NCI-H1092 treated with DMSO at 0.1 percent for 48 hours (cell line): ENCODE measurements at places on chromosomes 3 and 15.

DNA sequence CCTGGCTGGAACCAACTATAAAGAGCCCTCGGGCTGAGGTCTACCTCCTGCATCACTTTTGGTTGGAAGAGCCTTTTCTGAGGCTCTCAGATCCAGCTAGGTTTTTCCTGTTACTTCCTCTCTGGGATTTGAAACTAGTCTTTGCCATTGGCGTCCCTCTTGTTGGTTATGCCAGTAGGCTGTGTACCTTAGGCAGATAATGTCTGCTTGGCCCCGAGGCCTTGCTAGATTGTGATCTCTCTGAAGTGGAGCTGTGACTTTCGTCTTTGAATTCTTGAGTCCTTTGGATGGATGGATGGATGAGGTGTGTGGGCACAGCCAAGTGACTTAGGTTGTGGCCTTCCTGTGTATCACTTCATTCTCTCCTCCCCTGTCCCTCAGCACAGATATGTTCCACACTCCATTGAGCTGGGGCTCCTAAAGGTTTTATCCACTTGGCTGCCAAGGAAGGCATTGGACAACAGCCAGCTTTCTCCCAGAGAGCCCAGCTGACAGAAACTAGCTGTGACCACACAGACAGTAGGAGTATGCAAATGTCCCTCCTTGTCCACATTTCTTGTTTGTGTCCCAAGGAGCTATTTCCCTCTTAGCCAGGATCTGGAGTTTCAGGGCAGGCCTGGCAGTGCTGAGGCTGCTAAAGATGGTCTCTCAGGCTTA lies 7.9 kb upstream of the DNAJC17 start:
- peak; percentile 15 for DNase-seq

DNA sequence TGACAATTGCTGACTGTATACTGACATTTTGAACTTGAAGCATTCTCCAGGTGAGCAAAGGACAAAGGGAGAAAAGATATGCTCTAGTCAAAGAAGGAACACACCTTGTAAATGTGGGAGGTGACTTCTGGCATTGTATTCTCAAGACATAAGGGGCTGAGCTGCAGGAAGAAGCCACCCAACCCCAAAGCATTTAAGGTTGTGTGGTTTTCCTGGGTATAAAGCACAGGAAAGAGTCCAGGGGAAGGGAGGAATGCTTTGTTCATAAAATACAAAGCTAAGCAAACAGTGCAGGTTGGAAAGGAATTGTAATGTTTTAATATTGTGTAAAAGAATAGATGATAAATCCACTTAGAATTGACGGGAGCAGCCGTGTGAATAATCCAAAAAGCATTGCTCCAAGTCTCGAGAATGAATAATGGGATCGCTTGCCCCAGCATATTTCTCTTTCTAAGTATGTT lies 102.4 kb upstream of the LRIG1 start:
- DNase-seq, result no peak

- DNase-seq, result no peak
Measured at GRCh38 chr3:98449606-98450193, 13.3 kb upstream of the OR5K1 start.

- DNase-seq, result no peak
Measured at GRCh38 chr3:48581621-48582481, 13.3 kb downstream of the COL7A1 start.
